ENCODE measurements at places on chromosomes 2 and 18.

- no peak for DNase-seq
These were observed 1344.5 kb upstream of the TMEFF2 start for GRCh38 chr2:193539188-193539587.

DNA sequence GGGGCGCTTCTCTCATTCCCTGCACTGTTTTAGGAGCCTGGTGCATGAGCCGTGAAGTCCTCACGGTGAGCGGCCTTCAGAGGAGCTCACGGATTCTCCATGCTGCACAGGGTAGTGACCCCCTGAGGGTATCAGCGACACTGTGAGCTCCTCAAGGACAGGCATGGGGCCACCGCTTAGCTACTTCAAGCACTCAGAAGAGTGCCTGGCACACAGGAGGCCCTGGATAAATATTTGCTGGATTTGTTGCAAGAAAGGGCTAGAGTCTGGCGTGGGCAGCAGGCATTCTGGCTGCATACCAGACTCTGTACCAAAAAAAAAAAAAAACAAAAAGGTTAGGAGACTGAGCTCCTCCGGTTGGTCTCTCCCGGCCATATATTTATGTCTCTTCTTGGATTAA is 5.7 kb upstream of the MBP start:
- no peak for DNase-seq

DNA sequence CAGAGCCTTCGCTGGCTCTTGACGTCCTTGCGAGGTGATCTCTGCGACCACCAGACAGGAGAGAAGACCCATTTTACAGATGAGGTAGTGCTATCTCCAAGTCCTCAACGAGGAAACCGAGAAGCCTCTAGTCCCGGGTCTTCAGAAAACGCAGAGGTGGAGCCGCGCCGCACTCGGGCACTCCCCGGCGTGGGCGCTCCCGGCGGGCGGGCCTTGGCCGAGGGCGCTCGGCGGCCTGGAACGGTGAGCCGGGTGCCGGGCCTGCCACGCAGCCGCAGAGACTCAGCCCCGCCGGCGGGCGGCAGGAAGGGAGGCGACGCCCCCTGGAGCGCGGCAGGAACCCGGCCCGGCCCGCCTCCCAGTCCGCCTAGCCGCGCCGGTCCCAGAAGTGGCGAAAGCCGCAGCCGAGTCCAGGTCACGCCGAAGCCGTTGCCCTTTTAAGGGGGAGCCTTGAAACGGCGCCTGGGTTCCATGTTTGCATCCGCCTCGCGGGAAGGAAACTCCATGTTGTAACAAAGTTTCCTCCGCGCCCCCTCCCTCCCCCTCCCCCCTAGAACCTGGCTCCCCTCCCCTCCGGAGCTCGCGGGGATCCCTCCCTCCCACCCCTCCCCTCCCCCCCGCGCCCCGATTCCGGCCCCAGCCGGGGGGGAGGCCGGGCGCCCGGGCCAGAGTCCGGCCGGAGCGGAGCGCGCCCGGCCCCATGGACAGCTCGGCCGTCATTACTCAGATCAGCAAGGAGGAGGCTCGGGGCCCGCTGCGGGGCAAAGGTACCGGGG is at the start of gene CTDSP1:
CTDSP1 (plus strand) TSS at position 478 of the 776 bp plus-strand sequence; CDS start at position 701, 223 bp downstream.
- peak; percentile 91 for DNase-seq

- DNase-seq = no peak
These were observed 24.1 kb upstream of the PLEKHM3 start for GRCh38 chr2:208049441-208049840.

GRCh38 chr2:11697103-11697871 is 27.3 kb upstream of the NTSR2 start:
- no peak for DNase-seq

GRCh38 chr2:188238386-188238785 is 53.3 kb upstream of the GULP1 start:
- no peak for DNase-seq

All from activated CD4-positive, alpha-beta T cell treated with anti-CD3 and anti-CD28 coated beads, Interleukin-2, amount 50 U/mL, for 48 hours (primary cell).